ENCODE measurements at places on chromosomes 3 and 15.

GRCh38 chr3:169662843-169663160 is 710 bp downstream of the MECOM start:
- DNase-seq, result no peak

GRCh38 chr3:32614956-32615355 is 44.3 kb upstream of the DYNC1LI1 start:
- peak; percentile 37 for DNase-seq

DNA sequence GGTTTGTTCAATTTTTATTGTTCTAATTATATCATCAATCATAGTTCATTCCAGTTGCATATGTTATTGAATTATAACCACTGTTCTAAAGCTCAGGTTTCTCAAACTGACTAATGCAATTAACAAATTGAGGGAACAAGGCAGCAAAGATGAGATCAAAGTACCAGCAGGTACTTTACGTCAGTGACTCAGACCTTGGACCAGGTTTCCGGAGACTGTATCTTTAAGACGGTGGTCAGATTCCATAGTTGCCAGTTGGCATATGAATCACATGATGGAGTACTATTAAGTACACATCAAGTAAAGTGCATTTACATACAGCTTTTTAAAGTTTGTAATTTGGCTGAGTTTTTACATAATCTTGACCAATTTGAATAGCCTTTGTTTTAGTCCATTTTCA is 583.6 kb upstream of the ROBO2 start:
- DNase-seq, result no peak

- no peak for DNase-seq
These were observed 4.0 kb downstream of the CLRN1 start for GRCh38 chr3:150968341-150969035.

- DNase-seq, result no peak
These were observed 383.2 kb upstream of the ADAMTS9 start for GRCh38 chr3:65070968-65071367.

DNA sequence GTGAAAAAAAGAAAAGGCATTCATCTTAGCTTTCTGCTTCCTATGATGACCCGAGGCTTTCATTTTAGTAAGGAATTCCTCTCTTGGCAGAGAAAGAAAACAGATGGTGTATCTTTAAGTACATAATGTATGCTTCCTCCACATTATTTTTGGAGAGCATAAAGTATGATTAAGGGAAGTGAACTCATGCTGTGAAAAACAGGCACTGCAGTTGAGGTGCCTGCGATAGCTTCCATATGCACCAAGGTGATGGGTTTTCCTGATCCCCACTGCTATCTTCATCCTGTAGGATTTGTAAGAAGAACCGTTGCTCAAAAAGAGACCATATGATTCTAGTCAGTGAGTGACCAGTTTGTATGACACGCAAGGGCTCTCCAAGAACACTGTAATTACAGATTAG is 411.5 kb upstream of the MCTP2 start:
- no peak for DNase-seq

GRCh38 chr3:191531434-191531972 is 70.5 kb downstream of the PYDC2 start:
- DNase-seq, result peak; percentile 21

GRCh38 chr3:76585794-76586392 is 454.0 kb upstream of the ROBO2 start:
- peak; percentile 9 for DNase-seq

DNA sequence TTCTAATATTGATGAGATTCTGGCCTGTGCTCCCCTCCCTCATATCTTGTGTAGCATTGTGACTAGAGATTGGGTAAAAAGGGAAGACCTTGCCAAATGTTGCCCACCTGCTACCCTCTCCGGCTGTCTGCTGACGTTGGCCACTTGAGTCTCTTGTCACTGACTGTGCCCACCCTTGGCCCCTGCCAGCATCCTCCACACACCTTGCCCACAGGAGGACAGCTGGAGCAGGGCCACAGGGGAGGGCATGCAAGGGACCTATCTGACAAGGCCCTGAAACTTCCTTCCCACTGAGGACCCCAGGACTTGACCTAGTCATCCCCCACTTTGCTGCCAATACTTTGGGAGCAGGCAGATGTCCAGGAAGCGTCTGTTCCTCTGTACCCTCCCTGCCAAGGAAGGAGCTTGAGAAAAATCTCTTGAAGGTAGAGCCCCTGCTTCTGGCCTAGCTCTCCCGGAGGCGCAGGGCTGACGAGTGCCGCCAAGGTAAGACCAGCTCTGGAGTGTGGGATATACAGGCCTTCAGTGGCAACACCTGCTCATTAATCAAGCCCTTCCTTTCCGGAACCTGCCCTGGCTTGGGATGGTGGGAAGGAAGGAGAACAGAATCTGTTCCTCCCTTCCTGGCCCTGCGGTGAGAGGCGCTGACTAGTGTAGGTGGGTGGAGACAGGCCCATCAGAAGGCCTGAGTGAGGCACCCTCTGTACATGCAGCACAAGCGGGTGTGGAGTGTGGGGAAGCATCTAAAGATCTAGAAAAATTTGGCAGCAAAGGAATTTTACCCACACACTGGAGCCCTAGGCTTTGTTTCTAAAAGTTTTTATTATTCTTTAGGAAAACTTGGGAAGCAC is 4.9 kb upstream of the PAK6 start:
- DNase-seq, result no peak

GRCh38 chr15:66851311-66852063 is 149.5 kb downstream of the SMAD6 start:
- DNase-seq, result peak; percentile 82

DNA sequence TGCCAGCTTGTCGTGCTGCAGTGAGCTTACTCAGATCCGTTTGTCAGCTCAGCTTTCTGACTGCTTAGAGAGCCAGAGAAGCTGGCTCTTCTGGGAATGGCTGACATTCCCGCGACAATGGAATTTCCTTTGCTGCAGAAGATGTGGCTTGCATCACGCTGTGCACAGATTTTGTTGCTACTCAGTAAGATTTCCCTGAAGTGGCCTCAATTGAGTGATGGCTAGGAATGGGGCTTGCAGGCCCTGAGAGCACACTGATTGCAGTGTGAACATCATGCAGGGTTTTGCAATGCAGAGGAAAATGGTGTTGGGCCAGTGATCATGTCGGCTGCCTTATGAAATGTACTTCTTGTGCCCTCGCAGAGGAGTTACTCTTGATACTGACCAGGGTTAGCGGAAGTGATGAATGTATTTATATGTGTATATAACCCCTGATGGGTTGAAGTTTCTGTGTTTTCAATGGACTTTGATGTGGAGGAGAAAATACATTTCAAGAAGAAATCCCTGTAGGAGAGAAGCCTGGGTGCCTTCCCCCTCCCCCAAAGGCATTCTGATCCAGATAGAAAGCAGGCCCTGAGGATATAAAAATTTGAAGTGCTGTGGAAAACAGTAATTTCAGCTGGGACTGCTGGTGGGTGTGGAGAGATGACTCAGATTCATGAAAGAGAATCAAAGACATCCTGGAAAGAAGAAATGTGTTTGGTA is 102.5 kb upstream of the PDZRN3 start:
- peak; percentile 97 for DNase-seq

DNA sequence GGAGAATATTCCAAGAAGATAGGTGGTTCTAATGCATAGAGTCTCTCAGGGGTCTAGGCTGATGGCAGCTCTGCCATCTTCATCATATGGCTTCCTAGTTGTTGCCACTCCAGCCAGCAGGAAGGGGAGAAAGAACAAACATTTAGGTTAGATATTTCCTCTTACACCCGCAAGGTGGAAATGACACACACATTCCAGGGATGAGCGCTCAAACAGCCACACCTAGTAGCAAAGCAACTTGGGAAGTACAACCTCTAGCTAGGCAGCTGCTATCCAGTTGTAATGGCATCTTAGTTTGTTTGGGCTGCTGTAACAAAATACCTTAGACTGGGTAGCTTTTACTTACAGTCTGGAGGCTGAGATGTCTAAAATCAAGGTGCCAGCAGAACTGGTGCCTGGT is 51.9 kb upstream of the ADAMTSL3 start:
- no peak for DNase-seq

DNA sequence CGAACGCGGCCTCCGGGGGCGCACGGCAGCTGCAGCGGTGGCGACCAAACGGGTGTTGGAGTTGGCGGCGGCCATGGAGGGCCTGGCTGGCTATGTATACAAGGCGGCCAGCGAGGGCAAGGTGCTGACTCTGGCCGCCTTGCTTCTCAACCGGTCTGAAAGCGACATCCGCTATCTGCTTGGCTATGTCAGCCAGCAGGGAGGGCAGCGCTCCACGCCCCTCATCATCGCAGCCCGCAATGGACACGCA is 725 bp downstream of the FEM1B start:
- DNase-seq, result no peak

- peak; percentile 32 for DNase-seq
These were observed 99.2 kb upstream of the TRPM1 start for GRCh38 chr15:31200735-31201151.

GRCh38 chr3:47650294-47650693 is 71.6 kb upstream of the CSPG5 start:
- no peak for DNase-seq

- DNase-seq, result no peak
These were observed 232.8 kb upstream of the MRPL3 start for GRCh38 chr3:131735544-131735943.

DNA sequence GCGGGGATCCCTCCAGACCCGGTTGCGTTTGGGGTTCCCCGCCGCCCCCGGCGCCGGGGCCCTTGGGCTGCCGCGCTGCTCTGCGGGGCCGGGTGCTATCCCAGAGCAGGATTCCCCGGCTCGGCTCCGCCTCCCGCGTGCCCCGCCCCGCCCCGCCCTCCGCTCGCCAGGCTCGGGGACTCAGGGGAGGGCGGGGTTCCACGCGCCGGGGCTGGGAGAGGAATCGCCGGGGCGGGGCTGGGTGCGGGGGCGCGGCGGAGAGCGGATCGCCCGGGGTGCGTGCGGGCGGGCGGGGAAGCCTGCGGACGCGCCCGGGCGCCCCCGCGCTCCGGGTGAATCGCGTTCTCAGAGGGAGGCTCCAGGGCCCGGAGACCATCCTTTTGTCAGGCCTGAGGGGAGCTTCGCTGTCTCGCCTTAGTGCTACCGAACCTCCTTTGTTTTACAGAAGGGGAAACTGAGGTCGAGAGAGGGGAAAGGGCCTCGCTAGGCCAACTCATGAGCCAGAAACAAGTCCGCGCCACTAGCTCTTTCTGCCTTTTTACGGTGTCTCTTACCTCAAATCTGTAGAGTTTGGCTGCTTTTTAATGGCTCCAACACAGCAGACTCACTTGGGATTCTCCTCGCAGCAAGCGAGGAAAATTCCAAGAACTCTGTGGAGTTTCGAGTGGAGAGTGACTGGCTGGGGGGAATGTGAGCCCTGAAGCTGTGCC is at the start of gene TMEM158:
TMEM158 (minus strand) TSS at position 82 of the 710 bp plus-strand sequence. CDS start 260 bp downstream, outside the sequence.
- DNase-seq, result peak; percentile 77

GRCh38 chr3:1082108-1082507 is 10.7 kb upstream of the CNTN6 start:
- peak; percentile 59 for DNase-seq

DNA sequence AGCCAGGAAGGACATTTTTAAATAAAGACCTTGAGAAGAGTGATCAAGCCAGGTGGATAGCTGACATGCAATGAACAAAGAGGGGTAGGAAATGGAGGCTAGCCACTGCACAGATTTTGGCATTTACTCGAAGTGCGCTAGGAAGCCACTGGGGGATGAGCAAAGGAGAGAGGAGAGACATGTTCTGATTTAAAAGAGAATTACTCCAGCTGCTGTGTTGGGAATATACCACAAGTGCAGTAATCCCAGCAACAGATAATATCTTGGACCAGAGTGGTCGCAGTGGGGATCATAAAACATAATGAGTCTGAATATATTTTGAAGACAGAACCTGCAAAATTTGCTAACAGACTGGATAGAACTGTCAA is 19.9 kb downstream of the KPNA4 start:
- no peak for DNase-seq

DNA sequence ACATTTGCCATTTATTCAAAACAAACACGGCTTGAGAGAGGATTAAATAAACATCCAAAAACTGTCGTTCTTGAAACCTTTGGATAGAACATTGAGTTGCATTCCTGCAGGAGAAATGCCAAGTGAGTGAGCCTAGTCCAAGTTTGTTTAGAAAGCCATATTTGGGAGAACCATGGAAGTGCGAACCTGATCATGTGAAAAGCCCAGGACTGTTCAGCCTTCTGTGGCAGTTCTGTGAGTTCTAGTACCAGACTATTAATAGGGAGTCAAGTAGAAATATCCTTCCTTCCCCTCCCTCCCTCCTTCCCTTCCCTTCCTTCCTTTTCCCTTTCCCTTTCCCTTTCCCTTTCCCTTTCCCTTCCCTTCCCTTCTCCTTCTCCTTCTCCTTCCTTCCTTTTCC is 470.4 kb downstream of the LPP start:
- peak; percentile 34 for DNase-seq
